ENCODE measurements at places on chromosomes 11 and 22. TPM values are rescaled to one million over a fixed set of nuclear protein-coding genes. Genes with fewer than 3 reads are reported as not detected.
A peak's percentile ranks its signal among the peaks of the same experiment; 100 is the strongest.

GRCh38 chr22:26245001-26245400 is 75.7 kb downstream of the SEZ6L start:
- no peak for DNase-seq

DNA sequence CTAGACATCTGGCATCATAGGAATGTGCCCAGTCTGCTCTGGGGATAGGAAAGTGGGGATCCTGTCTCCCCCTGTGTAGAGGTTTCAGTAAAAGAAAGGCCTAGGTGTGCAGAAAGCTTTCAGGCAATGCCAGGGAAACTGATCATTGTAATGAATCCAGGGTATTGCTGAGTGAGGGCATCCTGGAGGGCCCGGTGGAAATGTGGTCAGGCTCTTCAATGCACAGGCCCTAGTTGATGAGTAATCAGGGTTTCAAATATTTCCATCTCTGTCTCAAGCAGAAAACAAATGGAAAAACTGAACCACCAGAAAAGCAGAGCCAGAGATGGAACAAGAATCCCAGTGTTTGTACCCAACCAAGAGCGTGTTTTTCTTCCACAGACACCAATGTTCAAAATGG is 2.0 kb downstream of the CD3E start:
- no peak for DNase-seq

- no peak for DNase-seq
Measured at GRCh38 chr22:38186429-38186828, 4.8 kb upstream of the PLA2G6 start.

- no peak for DNase-seq
Measured at GRCh38 chr22:43257549-43257948, 70.6 kb upstream of the TTLL12 start.

DNA sequence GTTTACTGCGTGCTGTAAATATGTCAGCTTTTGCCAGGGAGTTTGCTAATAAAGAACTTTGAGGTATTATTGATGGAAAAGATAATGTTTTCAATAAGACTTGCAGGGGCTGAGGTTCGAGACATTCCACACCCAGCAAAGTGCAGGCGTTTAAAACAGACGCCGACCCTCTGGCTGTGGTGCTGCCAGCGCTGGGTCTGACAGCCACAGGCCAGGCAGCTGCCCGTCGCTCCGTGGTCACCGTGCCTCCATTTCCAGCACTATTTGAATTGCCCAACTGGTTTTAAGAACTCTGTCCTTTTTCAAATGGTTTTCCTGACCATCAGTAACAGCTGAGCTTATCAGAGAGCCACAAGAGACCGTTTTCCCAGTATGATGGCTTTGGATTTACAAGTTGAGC is 28.1 kb upstream of the ALX4 start:
- no peak for DNase-seq

DNA sequence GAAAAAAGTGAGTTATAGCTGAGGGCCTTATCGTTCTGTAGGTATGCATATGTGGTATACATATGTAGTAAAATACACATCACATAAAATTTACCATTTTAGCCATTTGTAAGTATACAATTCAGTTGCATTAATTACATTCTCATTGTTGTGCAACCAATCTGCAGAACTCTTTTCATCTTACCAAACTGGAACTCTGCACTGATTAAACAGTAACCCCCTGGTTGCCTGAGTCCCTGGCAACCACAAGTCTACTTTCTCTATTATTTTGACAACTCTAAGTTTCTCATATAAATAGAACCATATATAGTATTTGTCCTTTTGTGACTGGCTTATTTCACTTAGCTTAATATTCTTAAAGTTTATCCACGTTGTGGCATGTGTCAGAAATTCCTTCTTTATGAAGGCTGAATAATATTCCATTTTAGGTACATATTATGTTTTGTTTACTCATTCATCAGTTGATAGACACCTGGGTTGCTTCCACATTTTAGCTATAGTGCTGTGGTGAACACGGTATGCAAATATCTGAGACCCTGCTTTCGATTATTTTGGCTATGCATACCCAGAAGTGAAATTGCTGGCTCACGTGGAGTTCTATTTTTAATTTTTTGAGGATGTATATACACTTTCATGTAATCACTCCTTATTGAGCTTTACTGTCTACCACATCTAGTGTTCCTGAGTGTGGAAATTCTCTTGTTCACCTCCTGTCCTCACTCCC is 1.6 kb upstream of the DDX10 start:
- no peak for DNase-seq

DNA sequence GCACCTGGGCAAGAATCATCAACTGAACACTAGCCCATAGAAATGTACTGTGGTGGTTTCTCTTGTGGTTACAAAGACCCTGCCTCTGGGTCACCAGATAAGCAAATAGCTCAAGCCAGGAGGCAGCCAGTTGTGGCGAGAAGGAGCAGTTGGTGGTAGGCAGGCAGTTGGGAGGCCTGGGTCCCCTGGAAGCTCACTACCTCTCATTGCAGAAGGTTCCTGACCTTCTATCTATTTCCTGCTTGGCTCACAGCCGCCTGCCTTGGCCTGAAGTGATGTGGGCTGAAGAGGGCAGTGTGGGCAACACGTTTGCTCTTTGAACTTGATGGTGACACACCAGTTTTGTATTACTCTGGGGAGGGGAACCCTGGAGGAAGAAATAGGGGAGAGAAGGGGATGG is 34.7 kb downstream of the NECTIN1 start:
- no peak for DNase-seq

GRCh38 chr11:65716774-65717405 is 3.7 kb downstream of the RNASEH2C start:
- DNase-seq, result no peak

- no peak for DNase-seq
Measured at GRCh38 chr11:131278472-131278871, 91.9 kb upstream of the NTM start.

DNA sequence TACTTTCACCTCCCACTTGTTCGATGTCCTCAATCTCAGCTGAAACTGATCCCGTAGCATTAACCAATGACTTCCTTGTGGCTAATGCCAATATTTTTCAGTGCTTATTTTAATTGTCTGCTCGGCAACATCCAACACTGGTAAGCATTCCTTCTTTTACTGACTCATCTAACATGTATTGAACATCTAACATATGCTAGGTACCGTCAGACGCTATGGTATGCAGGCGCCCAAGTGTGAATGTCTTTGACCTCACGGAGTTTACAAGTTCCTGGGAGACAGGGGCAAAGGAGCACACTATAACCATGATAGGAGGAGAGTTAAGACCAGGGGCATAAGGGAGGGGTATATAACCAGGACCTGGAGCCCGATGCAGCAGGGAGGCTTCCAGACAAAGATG is 1.7 kb downstream of the BRMS1 start:
- DNase-seq, result no peak

- DNase-seq, result no peak
Measured at GRCh38 chr11:34537636-34538035, 24.0 kb upstream of the ELF5 start.

DNA sequence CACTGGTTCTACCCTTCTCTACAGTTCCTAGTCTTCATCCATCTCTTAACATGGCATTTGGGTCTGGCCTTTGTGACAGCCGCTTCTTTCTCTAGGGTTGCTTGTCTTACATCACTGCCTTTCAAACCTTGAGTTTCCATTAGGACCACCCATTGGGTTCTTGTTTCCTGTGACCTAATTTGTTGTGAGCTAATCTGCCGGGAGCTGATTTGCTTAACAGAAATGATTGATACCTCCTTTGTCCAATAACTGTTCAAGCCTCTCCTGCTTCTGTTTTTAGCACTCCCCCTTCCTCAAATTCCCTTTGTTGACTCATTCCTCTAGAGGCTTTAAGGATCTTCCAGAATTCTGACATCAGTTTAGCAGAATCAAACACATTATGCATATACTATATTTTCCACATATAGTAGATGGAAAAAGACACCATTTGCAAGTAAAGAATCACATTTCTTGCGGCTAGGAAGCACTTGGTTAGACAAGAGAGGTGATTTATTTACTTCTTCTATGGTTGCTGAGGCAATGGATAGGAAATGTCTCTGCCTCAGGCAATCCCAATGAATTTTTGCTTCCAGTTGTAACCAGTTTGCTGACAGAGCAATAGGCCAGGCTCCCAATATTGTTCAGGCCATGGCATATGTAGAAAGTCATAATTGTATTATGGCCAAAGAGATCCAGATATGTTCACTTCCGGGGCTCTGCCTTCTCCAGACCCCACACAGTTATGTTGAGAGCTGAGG is 130.7 kb downstream of the SNX19 start:
- DNase-seq, result no peak

DNA sequence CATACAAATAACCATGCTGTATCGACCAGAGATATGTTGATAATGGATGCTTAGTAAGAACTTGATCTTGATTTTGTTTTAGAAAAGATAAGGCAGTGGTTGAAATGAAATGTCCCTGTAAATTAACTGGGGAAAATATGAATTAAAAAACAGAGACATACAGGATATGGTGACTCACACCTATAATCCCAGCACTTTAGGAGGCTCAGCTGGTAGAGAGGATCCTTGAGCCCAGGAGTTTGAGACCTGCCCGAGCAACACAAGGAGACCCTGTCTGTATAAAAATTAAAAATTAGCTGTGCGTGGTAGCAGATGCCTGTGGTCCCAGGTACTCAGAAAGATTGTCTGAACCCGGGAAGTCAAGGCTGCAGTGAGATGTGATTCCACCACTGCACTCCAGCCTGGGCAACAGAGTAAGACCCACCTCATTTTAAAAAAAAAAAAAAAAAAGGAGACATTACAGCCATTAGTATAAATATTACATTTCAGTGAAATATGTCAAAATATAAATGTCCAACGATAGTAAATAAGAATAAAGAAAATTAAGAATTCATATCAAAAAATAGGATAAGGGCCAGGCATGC is 4.6 kb downstream of the PICALM start:
- no peak for DNase-seq

DNA sequence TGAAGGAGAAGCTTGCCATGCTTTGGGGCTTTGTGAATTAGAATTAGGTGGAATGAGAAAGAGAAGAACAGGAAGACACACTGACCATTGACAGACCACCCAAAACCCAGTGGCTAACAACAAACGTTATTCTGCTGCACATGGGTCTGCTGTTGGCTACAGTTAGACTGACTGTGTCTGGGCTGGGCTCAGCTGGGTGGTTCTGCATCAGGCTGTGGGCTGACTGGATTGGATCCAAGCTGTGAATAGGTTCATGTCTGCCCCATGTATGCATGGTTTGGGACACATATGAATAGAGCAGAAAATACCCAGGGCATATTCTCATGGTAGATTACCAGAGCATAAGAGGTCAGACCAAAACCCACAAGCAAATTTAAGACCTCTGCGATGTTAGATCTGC is 11.7 kb upstream of the LDLRAD3 start:
- DNase-seq, result no peak

GRCh38 chr22:46684706-46685105 is 53.3 kb downstream of the CERK start:
- no peak for DNase-seq

GRCh38 chr11:117421476-117421875 is 93.8 kb downstream of the CEP164 start:
- no peak for DNase-seq

- DNase-seq, result peak; percentile 73
Measured at GRCh38 chr22:23282089-23282501, 101.8 kb downstream of the BCR start.

GRCh38 chr11:10587995-10588394 is 19.5 kb upstream of the LYVE1 start:
- DNase-seq, result no peak

GRCh38 chr11:108852701-108853100 is 187.8 kb downstream of the DDX10 start:
- DNase-seq, result no peak

GRCh38 chr11:117875382-117876058 is 938 bp downstream of the FXYD6 start:
- no peak for DNase-seq

- DNase-seq, result no peak
Measured at GRCh38 chr11:30987819-30988218, 381.7 kb downstream of the DCDC1 start.

Gene RANBP1
- total RNA-seq, result 96.5 TPM

Gene SAA1
- 1.6 TPM for total RNA-seq

Gene P2RY2
- 9.5 TPM for total RNA-seq

Gene P4HA3
- total RNA-seq, result not detected

Gene TMEM191B
- 0.59 TPM for total RNA-seq

Gene MRGPRX4
- total RNA-seq, result not detected

Gene CD6
- 0.79 TPM for total RNA-seq

Gene PKP3
- 1.0 TPM for total RNA-seq

Gene PRG3
- not detected for total RNA-seq

Gene NELL1
- not detected for total RNA-seq

Gene PANX2
- total RNA-seq, result 1.7 TPM

All from right atrium auricular region (tissue), 2 donors.